IMR-90 (cell line): ENCODE measurements at places on chromosomes 1 and 21. TPM values are rescaled to one million over a fixed set of nuclear protein-coding genes. Genes with fewer than 3 reads are reported as not detected.

DNA sequence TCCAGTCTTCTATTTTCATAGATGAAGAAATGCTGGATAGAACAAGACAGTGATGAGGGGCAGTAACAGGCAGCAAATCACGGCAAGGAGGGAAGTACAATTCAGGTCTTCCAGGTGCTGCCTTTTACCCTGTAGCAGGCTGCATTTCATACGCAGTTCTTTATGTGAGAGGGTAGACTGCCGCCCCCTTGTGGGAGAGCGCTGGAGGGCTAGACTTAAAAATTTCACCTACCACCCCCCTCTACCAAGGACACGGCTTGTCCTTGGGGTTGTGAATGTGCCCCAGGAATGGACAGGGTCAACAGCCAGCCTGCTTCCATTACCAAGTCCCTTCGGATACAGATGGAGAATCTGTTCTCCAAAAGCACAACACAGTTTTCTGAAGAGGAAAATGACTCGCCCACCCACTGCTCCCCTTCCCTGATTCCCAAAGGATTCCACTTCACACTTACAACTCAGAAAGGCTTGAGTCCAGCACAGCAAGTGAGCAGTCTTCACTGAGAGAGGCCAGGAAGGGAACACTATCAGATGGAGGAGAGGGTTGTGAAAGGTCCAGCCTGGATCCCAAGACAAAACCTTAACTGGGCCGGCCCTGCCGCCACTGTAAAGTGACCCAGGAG, 7.4 kb downstream of the WDR77 start:
- DNase-seq: peak; percentile 25

DNA sequence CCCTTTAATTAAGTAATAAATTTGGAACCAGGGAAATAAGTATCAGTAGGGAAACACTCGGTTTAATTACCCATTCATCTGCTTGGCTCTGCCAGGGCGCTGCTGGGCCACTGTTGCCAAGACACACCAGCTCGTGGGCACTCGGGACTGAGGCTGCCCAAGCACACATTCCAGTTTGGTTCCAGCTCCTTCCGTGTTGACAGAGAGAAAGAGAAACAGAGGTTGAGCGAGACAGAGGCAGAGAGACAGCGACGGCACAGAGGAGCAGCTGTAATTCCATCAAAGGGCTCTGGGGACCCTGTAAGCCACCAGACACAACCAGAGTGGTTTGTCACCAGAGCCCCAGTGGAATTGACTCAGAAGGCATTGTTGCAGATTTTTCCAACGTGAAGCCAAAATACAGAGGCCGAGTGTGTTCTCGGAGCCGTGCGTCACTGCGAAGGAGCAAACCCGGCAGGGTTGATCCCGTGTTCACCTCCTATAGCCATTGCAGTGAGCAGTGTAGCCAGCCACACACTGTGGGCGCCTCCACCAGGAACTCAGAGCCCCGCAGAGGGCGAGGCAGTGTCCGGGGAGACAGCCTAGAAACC, 33.5 kb downstream of the SYF2 start:
- DNase-seq: no peak

GRCh38 chr1:2629627-2630497, 3.0 kb downstream of the MMEL1 start:
- DNase-seq: no peak

GRCh38 chr1:226754793-226755533, 15.9 kb upstream of the ITPKB start:
- no peak for DNase-seq

DNA sequence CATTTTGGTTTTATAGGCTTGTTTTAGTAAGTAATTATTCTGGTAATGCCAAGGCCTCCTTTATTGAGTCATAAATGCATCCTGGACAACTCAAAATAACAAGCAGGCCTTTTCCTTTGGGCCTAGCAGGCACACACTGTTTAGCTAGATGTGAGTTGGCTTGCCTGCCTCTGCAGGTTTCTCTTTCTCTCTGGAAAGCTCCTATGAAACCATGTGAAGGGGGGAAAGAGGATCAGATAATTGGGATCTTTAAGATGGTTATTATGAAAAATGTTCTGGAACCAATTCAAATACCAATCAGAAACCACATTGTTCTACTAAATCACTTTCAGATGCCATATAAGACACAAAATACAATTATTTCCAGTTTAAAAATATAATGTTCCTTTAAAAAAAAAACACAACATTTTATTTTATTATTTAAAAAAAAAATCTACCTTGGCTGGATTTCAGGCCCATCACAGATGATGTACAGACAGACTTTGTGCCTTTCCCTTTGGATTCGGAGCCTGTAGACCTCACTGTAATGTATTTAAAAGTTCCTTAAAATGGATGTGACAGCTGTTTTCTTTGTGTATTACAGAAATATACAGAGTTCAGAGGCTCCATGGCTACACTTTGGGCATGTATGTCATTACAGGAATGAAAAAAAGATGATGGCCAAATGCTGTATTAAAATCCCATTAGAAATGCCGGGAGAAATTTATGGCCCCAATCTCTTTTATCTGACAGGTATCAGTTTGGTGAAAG, 80.2 kb downstream of the NTMT2 start:
- DNase-seq: no peak

C1orf116 gene
- under 0.01 TPM in 1 of 2 replicates, not detected in the other for total RNA-seq

DNA sequence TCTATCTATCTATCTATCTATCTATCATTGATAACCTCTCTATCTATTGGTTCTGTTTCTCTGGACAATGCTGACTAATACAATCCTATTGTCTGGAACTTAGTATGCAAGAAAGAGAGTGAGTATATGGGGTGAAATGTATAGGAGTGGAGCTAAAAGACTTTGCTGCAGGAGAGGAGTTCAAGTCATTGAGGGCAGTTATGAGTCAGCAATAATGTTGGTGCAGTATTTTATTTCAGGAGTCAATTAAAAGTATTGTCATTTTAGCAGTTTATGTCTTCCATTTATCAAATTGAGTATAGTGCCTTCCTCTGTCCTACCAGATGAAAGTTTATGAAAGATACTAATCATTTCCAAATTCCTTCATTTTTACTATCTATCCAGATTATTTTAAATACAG, 55.8 kb downstream of the MAP3K7CL start:
- DNase-seq: no peak

FMO5 gene
- 0.36 and 0.83 TPM in 2 replicates for total RNA-seq

SPATA21 gene
- total RNA-seq: not detected in 2 replicates

- DNase-seq: no peak
Observed at GRCh38 chr1:42888013-42888633, 41.7 kb downstream of the ZNF691 start.

DNA sequence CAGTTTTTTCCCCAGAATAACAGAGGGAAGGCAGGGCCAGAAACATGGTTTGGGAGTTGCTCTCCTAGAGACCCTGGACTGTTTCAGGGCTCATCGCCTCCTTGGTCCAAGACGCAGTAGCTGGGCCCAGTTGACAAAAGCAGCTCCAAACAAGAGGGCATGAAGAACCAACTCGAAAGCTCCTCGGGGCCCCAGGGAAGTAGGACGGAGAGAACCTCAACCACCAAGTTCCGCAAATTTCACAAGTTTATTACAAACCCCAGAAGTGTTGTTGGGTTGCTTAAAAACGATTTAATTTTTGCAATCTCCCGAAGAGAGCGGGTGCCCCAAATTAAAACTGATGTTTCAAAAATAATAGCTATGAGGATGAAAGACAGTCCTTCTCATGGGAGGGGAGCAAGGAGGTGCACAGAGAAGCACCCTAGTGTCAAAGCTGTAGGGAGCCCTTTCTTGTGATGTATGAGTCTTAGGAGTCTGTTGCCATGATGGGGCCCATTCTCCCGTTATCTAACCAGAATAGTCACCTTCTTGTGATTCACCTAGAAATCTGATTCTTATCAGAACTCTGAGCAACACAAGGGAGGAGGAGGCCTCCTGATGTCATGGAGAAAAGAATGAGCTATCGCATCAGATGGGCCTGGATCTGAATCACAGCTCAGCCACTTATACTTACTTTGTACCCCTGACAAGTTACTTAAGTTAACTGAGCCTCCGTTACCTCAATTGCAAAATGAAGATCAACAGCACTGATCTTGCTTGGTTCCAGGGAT, 165.7 kb upstream of the IRF2BP2 start:
- no peak for DNase-seq

DNA sequence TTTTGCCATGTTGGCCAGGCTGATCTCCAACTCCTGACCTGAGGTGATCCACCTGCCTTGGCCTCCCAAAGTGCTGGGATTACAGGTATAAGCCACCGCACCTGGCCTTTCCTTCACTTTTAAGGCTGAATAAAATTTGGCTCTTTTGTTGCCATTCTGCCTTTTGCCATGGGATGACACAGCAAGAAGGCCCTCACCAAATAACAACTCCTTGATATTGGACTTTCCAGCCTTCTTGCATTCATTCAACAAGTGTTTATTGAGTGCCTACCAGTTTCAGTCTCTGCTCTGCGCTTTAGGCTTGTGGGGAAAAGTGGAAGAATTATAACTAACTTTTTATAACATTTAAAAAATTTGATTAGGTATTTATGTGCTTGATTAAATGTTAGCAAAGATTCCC, 1.9 kb upstream of the NVL start:
- no peak for DNase-seq

CHIA gene
- not detected in 2 replicates for total RNA-seq
